ENCODE measurements at places on chromosomes 6 and 20.
A peak's percentile ranks its signal among the peaks of the same experiment; 100 is the strongest.

- DNase-seq: no peak
Observed at GRCh38 chr6:40854592-40854991, 184.4 kb downstream of the UNC5CL start.

- no peak for DNase-seq
Observed at GRCh38 chr6:15337582-15337981, 91.7 kb downstream of the JARID2 start.

- DNase-seq: no peak
Observed at GRCh38 chr6:116159782-116160524, 34.0 kb upstream of the COL10A1 start.

DNA sequence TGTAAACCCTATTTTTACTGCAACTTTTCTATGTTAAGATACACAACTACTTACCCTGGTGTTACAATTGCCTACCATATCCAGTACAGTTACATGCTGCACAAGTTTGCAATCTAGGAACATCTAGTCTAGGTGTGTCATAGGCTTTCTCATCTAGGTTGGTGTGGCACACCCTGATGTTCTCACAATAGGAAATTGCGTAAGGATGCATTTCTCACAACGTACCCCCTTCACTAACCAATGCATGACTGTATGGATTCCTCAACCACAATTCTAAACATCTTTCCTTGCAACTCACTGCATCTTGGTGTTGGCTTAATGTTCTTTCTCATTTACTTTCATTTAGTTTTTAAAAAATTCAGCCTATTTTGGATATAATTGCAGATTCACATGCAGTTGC lies 31.6 kb downstream of the GJA10 start:
- DNase-seq: peak; percentile 41

DNA sequence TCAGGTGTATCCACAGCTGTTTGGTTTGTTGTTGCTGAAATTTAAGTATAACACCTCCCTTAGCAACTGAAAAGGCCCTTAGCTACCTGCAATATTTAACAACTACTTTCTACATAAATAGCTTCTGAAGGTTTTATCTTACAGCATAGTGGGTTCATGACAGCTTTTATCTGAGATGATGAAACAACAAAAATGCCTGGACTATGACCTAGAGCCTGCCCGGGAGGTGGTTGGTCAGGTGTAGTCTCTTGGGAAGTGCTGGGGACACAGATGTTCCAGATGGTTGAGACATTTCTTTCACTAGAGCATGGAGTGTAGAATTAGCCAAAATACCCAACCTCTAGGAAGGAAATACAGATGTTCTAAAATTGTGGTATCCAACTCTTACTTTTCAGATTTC lies 705.4 kb downstream of the MAFB start:
- no peak for DNase-seq

DNA sequence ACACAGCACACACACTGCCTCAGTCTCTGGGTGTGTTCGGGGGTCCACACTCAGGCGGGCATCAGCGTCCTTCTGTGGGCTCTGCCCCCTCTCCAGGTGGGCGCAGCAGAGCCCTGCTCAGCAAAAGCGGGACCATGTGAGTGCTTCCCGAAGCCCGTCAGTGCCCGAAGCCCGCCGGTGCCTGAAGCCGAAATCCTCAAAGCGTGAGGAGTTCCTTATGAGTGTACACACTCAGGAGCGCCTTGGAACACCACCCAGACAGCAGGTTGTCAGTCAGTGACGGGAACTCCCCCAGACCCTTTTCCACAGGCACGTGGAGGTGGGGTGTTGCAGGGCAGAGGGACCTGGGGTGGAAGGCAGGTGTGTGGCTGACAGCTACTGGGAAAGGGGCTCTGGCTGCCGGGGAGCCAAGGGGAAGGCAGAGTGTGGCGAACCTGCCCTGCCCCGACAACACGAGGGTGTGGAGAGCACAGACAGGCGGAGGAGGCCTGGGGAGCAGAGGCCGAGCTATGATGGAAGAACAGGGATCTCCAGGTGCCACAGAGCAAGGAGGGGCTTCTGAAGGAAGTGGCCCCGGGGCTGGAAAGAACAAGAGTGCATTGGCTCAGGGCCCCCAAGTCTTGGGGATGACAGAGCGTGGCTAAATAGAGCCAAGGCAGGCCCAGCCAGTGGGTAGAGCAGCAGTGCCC lies 87.7 kb downstream of the RAMACL start:
- DNase-seq: no peak

- no peak for DNase-seq
Observed at GRCh38 chr6:84657486-84657885, 106.9 kb downstream of the TBX18 start.

Data from activated CD4-positive, alpha-beta T cell treated with anti-CD3 and anti-CD28 coated beads, Interleukin-10, Interleukin-2, amounts not matched to agents 100 ng/mL and 50 ng/mL, durations not matched to agents 16 hours and 8 hours (primary cell).